ENCODE measurements at places on chromosomes 12 and 14.

DNA sequence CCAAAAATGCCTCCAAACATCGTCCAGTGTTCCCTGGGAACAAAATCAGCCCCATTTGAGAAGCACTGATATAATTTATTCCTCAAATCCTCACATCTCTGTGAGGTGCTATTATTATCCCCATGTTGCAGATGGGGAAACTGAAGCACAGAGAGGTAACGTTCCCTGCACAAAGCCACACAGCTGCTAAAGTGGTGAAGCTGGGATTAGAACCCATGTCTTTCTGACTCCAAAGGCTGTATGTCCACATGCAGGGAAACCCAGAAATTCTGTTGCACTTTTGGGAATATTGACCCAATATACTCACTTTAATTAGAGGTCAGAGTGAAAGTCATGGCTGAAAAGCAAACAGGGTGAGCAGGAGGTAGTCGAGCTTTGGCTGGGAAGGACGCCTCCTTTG, 19.1 kb upstream of the WSCD2 start:
- DNase-seq, result no peak

- no peak for DNase-seq
These were observed 125.7 kb downstream of the SCARB1 start for GRCh38 chr12:124737772-124738635.

DNA sequence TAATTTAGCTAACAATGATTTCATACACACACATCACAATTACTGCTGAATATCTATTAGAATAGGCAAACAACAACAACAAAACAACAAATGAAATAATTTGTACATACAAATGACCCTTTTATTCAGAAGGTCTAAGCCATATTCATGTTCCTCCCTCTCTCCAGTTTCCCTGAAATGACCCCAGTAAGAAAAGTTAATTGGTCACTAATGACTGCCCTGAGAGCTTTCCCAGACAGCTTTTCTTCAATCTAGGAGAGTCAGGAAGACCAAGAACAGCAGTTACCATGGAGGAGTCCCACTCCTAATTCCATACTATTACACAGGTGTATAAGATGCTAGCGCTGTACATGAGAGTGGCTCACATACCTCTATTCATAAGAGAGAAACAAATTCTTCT, 121.2 kb upstream of the GRIP1 start:
- no peak for DNase-seq

DNA sequence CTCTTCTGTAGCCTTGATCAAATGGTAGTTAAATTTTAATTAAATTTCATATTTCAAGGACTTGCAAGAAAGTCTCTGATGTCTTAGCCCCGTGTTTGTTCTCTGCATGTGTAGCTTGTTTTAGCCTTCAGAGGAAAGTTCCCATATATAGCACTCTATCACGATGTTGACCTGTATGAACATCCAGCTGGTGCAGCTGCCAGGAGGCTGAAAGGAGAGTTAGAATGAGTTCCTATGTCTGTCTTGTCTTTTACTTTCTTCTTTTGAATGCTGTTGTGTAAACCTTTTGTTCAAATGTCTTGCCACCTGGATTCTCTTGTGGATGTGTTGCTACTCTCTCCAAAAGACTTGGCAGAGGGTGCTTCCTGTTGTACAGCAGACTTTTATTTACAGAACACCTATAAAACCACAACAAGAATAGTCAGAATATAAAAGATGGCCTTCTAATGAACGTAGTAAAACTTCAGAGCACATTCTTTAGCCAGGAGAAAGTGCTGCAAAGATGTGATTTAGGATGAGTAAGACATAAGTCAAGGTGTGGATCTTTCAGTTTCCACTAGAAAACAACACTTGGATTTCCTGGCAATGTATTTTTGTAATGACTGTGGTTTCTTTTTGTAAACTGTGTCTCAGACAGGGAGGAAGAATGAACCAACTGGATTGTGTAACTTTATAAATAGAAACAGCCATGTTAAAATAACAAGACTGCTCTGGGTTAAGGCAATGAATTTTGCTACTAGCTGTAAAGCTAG, 17.2 kb downstream of the NAV3 start:
- DNase-seq, result peak; percentile 16

DNA sequence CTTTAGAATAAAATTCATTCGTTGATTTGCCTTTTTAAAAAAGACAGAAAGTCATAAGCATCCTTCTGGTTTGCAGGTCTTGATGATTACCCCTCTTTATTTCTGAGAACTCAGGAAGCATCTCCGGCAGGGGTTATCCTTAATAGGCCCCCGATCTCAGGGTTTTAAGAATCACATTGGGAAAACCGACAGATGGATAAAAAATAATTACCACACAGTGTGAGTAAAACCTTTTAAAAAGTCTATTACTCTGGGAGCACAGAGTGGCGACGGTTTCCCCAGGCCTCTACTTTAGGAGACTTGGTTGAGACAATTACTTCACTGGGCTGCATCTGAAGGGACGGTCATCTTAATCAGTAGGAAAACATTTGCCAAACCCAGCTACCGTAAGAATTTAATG, 56.5 kb downstream of the KCNMB4 start:
- no peak for DNase-seq

GRCh38 chr14:22882529-22883172, 371 bp upstream of the REM2 start:
- DNase-seq, result no peak

DNA sequence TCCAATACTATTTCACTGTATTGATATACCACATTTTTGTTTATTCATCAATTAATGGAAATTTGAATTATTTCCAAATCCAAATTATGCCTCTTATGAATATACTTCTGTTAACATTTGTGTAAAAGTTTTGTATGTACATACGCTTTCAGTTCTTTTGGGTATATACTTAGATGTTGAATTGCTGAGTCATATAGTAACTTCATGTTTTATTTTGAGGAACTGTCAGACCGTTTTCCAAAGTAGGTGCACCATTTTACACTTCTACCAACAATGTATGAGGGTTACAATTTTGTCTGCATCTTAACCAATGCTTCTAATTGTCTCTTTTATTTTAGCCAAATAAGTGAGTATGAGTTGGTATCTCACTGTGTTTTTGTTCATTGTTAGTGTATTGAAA, 10.2 kb upstream of the CCER1 start:
- no peak for DNase-seq
